Amniotic epithelial cell (primary cell): ENCODE measurements at places on chromosomes 4 and X.

DNA sequence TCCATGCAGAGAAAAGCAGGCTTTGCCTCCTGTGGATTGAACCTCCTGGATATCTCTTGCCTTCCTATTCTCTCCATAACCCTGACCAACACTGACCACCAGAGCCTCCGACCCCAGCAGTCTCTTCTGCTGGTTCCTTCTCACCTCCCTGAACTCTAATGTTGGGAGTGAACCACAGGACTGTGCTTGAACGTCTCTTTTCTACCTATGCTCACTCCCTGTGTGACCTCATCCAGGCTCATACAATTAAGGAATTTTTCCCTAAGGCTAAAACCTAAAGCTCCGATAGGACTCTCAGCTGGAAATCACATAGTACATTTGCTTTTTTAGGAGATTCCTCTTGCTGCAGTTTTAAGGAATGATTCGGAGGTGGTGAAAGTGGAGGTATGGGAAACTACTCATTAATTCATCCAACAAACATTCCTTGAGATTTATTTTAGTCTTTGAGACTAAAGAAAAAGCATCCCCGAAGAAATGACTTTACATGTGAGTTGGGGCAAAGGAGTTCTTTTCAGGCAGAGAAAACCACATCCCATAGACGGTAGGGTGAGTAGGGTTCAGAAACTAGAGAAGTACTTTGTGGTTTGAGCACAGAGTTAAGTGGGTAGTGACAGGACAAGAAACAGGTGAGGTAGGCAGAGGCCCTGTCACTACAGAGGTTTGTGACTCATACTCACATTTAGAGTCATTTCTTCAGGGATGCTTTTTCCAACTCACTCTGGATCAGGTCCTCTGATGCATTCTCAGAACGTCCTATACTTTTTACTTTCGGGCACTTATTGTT, 30.8 kb downstream of the NDNF start:
- no peak for DNase-seq

- no peak for DNase-seq
These were observed 148.5 kb downstream of the FRAS1 start for GRCh38 chr4:78205591-78205990.

GRCh38 chrX:82320569-82320968, 1118.7 kb downstream of the SH3BGRL start:
- DNase-seq = no peak

DNA sequence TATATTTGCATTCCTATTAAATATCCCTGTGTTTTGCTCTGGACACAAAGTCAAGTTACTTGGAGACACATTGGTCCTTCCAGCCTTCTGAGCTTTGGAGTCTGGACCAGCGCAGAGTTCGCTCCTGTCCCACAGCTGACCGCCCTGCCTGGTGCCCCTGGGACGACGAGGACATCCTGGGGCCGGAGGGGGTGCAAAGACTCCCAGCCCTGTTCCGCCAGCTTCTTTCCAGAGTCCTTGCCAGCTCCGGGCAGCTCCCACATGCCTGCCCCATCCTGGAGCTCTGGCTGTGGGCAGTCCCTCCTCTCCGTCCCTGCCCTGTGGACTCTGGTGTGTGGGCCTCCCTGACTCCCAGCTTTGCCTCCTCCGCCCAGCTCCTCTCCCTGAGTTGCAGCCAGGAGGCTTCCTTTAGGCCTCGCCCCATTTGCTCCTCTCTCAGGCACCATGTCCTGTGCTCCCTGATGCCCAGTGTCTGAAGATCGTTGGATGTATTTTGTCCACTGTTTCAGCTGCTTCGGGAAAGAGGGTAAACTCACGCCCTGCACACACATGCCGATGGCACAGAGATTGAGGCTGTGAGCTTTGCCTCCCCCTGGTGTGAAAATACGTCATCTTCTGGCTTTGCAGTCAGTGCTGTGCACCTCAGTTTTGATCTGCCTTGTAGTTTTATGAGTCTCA, 4.9 kb upstream of the PCGF3 start:
- DNase-seq = no peak

GRCh38 chrX:53088136-53088974, 5.6 kb upstream of the KANTR start:
- DNase-seq = peak; percentile 87
